ENCODE measurements at places on chromosomes 2 and 18.

GRCh38 chr2:44195714-44196113, 27.0 kb downstream of the PPM1B start:
- no peak for DNase-seq

GRCh38 chr18:74477771-74478170, 18.4 kb upstream of the CNDP2 start:
- DNase-seq = no peak

- DNase-seq = no peak
Measured at GRCh38 chr2:3399829-3400228, 20.3 kb downstream of the TRAPPC12 start.

GRCh38 chr2:60794271-60794863, 38.3 kb downstream of the PAPOLG start:
- peak; percentile 5 for DNase-seq

DNA sequence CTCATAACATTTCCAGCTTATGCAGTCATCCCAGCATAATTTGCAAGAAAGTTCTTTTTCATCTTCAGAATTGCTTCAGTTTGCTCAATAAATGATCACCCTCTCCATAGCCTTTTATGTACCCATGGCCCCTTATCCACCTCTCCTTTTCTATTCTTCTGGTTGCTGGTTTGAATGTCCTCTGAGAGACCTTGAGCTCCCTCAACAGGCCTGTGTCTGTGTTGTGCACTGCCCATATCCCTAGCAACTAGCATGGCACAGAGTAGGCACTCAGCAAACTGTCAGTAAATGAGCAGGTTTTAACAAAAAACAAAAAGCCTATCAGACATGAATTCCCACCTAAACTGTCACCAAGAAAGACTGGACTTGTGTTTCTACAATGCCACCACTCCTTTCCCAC, 160.5 kb downstream of the AKAIN1 start:
- no peak for DNase-seq

DNA sequence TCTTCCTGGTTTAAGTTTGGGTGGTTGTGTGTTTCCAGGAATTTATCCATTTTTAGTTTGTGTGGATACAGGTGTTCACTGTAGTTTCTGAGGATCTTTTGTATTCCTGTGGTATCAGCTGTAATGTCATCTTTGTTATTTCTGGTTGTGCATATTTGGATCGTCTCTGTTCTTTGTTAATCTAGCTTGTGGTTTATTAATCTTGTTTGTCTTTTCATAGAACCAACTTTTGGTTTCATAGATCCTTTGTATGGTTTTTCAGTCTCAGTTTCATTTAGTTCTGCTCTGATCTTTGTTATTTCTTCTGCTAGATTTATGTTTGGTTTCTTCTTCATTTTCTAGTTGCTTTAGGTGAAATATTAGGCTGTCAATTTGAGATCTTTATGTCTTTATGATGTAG, 202.4 kb upstream of the ZSWIM2 start:
- no peak for DNase-seq

- no peak for DNase-seq
Measured at GRCh38 chr2:98088261-98088660, 1.3 kb downstream of the VWA3B start.

- DNase-seq = no peak
Measured at GRCh38 chr2:195486987-195487644, 169.9 kb upstream of the SLC39A10 start.

- no peak for DNase-seq
Measured at GRCh38 chr18:76980663-76981395, 151.8 kb downstream of the MBP start.

- no peak for DNase-seq
Measured at GRCh38 chr2:113685471-113685870, 58.4 kb downstream of the RABL2A start.

- DNase-seq = no peak
Measured at GRCh38 chr18:111306-112014, 46.9 kb upstream of the USP14 start.

GRCh38 chr2:66604326-66604725, 169.4 kb downstream of the MEIS1 start:
- DNase-seq = no peak

GRCh38 chr18:62766266-62766665, 50.9 kb downstream of the PHLPP1 start:
- DNase-seq = no peak

- no peak for DNase-seq
Measured at GRCh38 chr18:31380912-31381311, 4.3 kb downstream of the DSG4 start.

DNA sequence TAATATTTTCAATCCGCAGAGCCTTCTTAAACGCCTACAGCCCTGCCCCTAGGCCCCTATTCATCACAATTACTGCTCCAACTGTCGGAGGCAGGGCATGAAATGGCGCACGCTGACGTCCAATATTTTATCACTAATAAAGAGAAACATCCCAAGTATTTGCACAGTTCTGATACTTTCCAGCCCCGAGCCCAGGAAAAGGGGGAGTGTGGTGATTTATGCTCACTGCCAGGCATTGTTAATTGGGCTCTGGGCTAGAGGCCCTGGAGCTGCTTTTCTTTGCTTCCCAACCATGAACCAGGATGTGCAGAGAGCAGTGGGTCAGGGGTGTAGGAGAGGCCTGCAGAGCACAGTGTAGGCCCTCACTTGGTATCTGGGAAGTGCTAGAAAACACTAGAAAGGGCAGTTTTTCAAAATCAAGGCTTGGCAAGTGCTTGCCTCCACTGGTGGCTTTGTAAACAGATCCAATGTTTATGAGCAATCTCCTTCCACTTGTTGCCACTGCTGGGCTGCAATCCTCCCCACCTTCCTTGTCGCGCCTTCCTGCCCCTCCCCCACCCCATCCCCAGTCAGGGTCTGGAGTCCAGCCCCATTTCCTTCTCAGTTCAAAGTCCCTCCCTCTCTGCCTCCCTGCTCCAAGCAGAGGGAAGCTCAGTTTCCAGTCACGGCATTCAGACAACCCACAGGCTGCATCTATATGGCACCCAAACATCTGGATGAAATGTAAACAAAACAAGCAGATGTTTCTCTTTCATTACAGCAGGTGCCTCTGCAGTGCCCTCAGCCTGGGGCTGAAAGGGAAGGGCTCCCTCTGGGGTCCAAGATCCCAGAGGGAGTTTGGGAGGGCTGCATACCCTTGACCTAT, 83.9 kb upstream of the PKDCC start:
- peak; percentile 44 for DNase-seq

GRCh38 chr2:10329880-10330699, 27.4 kb downstream of the HPCAL1 start:
- no peak for DNase-seq

DNA sequence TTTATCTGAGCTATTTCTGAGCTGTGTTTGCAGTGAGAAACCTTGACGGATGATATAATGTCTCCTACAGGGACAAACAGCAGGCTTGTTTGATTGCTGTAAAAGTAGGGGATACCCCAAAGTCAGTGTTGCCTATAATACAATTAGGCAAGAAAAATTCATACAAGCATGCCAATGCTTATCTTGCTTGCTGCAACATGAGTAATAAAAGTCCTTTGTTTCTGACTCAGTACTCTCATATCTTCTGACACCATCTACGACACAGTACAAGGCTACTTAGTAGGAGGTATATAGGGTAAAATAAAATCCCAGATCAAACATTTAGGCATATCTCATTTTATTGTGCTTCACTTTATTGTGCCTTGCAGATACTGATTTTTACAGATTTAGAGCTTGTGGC, 33.0 kb downstream of the ERBB4 start:
- DNase-seq = no peak

DNA sequence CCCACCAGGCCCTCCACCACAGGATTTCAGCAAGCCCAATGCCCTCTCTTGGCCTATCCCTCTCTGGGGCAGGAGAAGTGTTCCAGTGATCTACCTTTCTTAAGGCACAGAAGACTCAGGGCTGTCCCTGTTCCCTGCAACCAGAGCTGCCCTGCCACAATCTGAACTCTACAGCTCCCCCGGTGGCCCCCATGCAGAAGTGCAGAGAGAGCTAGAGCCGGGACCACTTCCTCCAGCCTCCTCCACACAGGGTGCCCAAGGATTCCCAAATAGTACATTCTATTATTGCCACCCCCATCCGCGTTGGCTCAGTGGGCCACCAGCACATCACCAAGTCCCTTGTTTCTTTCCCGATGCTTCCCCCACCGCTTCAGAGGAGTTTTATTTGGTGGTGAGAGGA, 114.8 kb upstream of the PTPRM start:
- DNase-seq = peak; percentile 38

GRCh38 chr2:191114403-191114886, 36.3 kb downstream of the STAT4 start:
- no peak for DNase-seq

- no peak for DNase-seq
Measured at GRCh38 chr2:33034784-33035183, 88.0 kb downstream of the LTBP1 start.

DNA sequence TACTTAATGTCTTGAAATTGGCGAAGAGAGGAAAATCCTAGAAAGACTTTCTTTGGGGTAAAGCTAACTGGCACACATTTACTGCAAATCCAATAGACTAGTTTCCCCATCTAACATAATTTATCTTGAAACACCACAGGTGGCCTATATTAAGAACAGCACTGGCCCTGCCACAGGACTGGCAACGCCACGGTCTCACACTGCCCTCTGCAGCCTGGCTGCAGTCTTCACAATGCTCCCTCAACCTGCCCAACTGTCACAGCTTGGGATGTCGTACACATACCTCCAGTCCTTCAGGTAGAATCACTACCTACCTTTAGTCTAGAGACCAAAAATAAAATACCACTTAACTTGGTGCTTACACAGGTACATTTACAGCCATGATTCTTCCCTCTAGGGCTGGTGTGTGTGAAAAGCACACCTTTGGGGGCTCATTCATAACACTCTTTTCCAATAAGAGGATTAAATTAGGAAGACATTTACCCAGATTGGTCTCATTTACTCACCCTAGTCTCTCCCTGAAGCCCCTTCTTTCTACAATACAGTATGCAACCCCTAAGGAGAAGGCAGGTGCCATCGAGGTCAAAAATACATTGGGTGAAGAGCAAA, 222.2 kb downstream of the C1D start:
- peak; percentile 80 for DNase-seq

DNA sequence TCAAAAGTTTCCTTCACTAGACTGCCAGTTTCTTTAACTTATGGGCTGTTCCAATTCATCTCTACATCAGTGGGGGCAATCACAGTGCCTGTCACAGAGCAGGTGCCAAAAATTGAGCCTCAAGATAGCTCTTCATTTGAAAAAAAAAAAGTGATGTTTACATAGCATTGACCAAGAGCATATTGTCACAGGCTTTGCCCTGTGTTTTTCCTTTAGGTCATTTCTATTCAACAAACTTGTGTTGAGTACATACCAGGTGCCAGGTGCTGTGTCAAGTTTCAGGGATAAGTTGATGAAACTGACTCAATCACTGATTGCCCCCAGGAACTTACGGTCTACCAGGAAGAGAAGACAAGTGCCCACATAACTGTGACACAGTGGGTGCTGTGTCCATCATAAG, 22.2 kb upstream of the NT5C1B start:
- DNase-seq = peak; percentile 95
